Heart right ventricle (tissue), 16 donors: ENCODE measurements at places on chromosomes 11 and 22. TPM values are rescaled to one million over a fixed set of nuclear protein-coding genes. Genes with fewer than 3 reads are reported as not detected.

Gene BAIAP2L2
- 0.17 TPM for total RNA-seq

Gene CD3E
- 0.34 TPM for total RNA-seq

- H3K36me3 ChIP-seq = no peaks in the 10 kb centered on the region
- no peak for DNase-seq
- no peaks in the 10 kb centered on the region for H3K27me3 ChIP-seq
- no peaks in the 10 kb centered on the region for H3K4me1 ChIP-seq
Observed at GRCh38 chr11:78732246-78732645, 157.6 kb upstream of the NARS2 start.

- H3K36me3 ChIP-seq = peaks cover 36% of the 10 kb centered on the region
- peak; percentile 17 for DNase-seq
- peaks cover 29% of the 10 kb centered on the region for H3K4me1 ChIP-seq
- H3K27me3 ChIP-seq = peaks cover 10% of the 10 kb centered on the region
Observed at GRCh38 chr11:794766-795633, 3.1 kb downstream of the SLC25A22 start.
